ENCODE measurements at places on chromosomes 3 and 15.

- DNase-seq = no peak
Observed at GRCh38 chr15:81156324-81156723, 22.3 kb downstream of the CFAP161 start.

- no peak for DNase-seq
Observed at GRCh38 chr3:105958237-105959000, 89.6 kb upstream of the CBLB start.

- no peak for DNase-seq
Observed at GRCh38 chr3:48369693-48370332, 2.2 kb upstream of the FBXW12 start.

DNA sequence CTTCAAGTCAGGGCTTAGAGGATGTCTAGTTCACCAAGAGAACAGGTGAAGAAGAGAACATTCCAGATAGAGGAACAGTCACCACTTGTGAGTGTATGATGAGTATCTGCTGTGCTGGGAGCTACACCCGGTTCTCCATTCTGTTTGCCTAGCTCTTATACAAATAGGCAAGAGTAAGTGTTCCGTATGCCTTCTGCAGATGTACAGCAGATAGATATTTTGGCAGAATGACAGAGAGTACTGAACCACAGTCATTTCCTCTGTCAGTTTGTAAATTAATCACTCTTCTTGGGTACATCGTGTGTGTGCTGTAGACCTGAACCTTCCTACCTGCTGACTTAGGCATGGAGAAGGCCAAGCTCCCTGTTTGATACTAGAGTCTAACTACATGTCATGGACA lies 108.3 kb upstream of the CTDSPL start:
- DNase-seq = peak; percentile 48

- peak; percentile 70 for DNase-seq
Observed at GRCh38 chr3:177333533-177334520, 136.5 kb upstream of the TBL1XR1 start.

- no peak for DNase-seq
Observed at GRCh38 chr3:136068708-136069107, 103.2 kb downstream of the PPP2R3A start.

DNA sequence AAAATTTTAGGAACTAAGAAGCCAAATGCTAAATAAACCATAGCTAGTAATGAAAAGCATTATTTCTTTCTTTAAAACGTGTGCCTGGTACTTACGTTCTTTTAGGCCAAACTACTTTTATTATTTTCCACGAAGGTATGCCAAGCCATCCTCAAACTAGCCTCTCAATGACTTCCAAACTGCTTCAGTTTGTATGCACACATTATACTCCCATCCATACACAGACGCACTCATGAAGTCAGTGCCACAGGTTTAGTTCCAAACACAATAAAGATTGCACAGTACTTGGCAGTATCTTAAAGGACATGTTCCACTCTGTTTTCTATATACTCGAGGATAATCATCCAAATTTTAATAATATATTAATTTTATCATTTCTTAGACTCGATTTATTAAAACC lies 609.2 kb upstream of the ZNF385D start:
- no peak for DNase-seq

DNA sequence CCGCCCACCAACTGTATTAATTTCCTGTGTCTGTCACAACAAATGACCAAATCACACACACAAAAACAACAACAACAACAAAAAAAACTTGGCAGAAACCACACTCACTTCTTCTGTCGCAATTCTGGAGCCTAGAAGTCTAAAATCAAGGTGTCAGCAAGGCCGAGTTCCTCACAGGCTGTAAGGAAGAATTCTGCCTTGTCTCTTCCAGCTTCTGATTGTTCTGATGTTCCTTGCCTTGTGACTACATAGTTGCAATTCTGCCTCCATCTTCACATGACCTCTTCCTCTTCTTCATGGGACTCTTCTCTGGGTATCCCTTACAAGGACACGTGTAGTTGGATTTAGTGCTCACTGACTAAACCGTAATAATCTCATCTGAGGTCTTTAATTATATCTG lies 61.4 kb downstream of the IL12A start:
- DNase-seq = no peak

DNA sequence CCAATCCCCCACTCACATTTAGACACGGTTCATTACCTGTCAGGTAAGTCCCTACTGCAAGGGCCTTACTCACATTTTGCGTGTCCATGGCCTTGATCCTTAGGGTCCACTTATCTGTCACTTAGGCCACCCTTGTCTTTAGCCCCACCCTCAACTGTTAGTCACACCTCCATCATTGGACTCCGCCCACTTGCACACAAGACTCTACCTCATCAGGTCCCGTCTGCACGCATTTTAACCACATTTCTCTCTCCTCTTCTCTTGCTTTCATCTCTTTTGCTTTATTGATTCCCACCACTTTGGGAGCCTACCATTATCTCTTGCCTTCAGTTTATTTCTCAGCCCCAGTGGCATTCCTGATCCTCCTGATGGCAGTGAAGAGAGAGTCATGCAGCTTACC lies at the start of gene IQCF6:
IQCF6 (minus strand) TSS at position 101 of the 400 bp plus-strand sequence; CDS start at position 88, 13 bp downstream.
- DNase-seq = no peak

DNA sequence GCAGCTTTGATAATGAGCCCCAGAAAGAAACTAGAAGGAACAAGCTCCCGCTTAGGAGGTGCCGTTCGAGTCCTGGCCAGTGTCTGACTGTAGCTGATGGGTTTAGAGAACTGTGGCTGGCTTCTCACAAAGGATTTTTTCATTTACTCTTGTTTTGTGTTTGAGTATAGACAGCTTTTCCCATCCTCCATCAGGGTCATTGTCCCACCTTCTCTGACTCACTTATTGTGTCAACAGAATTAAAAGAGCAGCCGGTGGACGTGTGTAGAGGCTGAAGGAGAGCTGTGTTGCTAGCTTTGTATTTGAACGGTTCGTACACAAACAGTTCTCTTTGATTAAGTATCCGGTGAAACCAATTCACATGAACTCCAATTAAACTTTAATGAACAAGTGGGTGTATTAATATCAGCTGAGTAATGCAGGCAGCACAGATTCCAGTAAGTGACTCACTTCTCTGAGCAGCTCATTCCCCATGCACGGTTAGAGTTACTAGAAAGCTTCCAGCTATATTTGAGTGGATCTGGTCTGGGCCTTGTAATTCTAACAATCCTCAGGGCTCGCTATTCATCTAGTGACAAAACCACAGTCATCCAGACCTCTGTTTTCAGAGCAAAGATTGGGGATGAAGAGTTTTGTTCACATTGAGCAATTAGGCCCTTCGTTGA lies 141.0 kb downstream of the LPP start:
- peak; percentile 73 for DNase-seq

DNA sequence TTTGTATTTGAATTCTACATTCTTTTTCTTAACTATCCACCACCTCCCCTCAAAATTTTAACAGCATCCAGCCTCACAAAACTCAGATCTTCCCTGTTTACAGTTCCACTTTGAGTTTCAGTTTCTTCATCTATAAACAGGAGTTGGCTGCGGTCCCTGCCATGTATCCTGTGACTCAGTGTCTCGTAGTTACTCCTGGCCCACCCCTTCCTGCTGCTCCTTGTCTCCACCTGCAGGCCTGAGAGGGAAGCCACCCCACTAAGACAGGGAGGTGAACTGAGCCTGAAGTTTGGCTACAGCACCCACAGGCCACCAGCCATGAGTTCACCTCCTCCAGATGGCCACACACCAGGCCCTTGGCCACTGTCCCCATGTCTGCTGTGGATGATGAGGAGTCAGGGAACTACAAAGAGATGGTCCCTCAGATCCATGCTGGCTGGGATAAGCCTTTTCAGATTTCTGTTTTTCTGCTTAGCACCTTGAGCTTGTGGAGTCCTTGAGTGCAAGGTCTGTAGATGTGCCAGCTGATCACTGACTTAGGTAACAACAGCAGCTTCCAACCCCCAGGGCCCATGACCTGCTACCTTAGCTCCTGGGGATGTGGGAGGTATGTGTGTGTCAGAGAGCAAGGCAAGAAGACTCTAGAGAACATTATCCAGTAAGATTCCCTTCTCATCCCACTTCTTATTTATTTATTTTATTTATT lies 37.5 kb downstream of the CD86 start:
- DNase-seq = no peak

- DNase-seq = no peak
Observed at GRCh38 chr15:42282344-42282743, 9.1 kb upstream of the TMEM87A start.

DNA sequence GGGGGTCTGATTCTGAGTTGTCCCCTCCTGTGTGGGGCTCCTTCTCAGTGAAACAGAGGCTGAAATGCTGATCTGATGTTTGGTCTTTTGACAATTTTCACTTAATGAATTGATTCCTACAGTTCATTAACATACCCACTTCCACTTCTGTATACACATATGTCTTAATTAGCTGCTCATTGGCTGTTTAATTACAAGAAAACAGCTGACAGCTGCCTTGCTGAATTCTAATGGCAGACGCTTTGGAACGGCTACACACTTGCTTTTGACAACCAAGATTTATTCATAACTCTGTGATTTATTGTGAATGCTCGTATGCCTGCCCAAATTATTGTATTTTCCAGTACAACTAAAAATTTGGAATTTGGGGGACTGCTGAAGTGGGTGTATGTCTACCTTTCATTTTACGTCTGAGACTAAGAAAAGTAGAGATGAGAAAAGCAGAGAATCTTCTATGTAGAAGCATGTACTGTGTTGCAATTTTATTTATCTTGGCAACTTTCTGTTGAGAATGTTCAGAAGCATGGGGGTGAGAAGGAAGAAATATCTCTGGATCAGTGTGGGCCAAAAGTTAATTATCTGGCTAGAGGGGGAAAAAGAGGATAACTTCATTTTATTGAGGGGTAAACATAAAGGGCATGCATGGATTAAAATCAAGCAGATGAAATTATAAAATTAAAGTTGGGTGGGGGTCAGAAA lies 46.5 kb upstream of the ICE2 start:
- DNase-seq = no peak

- no peak for DNase-seq
Observed at GRCh38 chr3:195863121-195864061, 45.0 kb downstream of the TNK2 start.

GRCh38 chr3:64732576-64732975 lies 44.8 kb upstream of the ADAMTS9 start:
- DNase-seq = no peak

GRCh38 chr3:78911394-78911793 lies 856.4 kb downstream of the ROBO1 start:
- no peak for DNase-seq

GRCh38 chr3:108093616-108094015 lies 2.8 kb upstream of the CD47 start:
- no peak for DNase-seq

GRCh38 chr15:56353119-56353518 lies 12.1 kb upstream of the TEX9 start:
- DNase-seq = no peak
